ENCODE measurements at places on chromosomes 16 and 17.
A peak's percentile ranks its signal among the peaks of the same experiment; 100 is the strongest.

DNA sequence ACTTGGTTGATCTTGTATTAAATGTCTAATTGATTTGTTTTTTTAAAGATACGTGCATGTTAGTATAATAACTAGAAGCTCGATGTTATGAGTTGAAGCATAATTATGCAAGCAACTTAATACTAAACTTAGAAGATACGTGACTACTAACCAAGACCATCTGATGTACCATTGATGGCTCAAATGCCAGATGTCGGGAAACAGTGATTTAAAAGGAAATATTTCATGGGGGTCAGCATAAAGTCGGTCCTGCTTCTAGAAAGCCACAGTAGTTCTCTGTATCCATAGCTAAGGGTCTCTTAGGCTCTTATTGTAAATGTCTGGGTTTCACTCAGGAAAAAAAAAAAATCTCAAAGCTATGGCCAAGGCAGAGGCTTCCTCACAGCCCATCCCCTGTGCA lies 61.2 kb upstream of the RBFOX1 start:
- no peak for DNase-seq

DNA sequence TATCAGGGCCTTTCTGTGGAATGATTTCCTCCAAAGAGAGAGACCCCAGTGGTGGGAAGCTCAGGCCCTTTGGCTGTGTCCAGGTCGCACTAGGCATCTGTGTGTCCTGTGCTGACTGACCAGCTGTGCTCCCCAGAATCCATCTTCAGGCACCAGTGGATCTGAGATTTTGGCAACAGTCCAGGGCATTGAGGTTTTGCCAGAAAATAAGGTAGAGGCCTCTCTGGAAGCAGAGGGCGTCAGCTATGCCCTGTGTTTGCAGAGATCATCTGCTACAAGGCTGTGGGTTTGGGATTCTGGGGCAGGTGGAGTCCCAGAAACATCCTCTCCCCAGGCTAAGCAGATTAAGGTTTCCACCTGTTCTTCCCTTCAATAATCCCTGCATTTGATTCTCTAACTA lies 57.5 kb upstream of the TOB1 start:
- DNase-seq: no peak

- no peak for DNase-seq
Observed at GRCh38 chr17:1169221-1169928, 10.4 kb downstream of the ABR start.

GRCh38 chr17:33940769-33941370 lies 314.2 kb upstream of the CCL2 start:
- no peak for DNase-seq

- no peak for DNase-seq
Observed at GRCh38 chr17:80122926-80123505, 21.6 kb downstream of the GAA start.

DNA sequence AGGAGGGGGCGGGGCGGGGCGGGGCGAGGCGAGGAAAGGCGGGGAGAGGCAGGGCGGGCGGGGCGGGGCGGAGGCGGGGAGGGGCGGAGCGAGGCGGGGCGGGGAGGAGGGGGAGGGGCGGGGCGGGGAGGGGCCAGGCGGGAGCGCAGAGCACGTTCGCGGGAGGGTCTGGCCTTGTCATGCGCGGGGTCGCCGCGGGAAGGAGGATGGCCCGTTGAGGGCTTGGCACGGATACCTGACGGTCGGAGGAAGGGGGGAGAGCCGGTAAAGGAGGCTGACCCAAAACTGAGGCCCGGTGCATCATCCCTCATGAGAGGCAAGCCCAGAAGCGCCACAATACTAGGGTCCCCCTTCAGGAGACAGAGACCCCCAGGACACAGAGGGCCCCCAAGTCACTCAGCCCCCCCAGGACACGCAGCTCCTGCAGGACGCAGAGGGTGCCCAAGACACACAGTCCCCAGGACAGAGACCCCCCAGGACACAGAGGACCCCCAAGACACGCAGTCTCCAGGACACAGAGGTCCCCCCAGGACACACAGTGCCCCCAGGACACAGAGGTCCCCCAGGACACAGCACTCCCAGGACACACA lies 593 bp upstream of the WDR45B start:
- no peak for DNase-seq

DNA sequence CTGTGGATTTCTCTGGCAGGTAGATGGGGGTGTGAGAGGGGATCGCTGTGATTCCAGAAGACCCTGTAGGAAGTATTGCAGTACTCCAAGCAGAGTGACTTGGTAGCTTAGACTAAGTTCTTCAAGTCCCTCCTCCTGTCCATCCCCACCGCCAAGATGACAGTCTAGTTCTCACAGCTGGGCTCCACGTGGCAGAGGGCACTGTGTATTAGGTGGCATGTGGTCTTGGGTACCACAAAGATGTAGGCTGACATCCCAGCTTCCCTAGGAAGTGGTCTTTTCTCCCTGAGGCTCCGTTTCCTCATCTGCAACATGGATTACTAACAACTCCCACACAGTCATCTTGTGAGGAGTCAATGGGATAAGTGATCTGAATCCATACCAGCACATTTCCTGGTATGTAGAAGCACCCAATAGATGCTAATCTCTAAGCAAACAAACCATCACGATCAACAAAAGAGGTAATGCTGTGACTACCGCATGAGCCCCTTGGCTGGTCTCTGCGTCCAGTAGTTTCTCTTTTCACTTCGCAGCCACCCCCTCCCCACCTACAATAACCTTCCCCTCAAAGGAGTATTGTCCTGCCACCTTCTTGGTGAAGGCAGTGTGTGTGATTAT lies 349.1 kb upstream of the EEF2KMT start:
- DNase-seq: no peak

GRCh38 chr16:24838554-24839266 lies 7.1 kb upstream of the SLC5A11 start:
- DNase-seq: no peak

- no peak for DNase-seq
Observed at GRCh38 chr17:41972571-41973407, 6.2 kb downstream of the CNP start.

- no peak for DNase-seq
Observed at GRCh38 chr16:78502812-78503350, 403.4 kb downstream of the WWOX start.

- DNase-seq: no peak
Observed at GRCh38 chr16:77613095-77613494, 109.2 kb upstream of the NUDT7 start.

DNA sequence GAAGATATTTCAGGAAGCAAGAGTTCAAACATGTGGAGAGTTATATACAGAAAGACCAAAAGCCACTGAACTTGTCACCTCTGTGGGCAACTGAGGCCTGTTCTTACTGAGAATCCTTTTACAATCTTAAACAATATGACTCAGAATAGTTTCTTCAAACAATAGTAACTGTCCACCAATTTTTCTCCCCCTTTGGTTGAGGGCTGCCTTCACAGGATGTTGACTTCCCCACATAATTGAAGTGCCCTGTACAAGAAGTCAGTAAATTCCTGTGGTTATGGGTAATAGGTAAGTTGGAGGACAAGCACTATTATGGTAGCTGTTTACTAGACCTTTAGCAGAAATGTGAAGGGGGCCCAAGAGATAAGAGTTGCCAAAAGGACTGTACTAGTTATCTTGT lies 215.8 kb downstream of the CDH8 start:
- DNase-seq: no peak

GRCh38 chr16:50365791-50366575 lies 2.8 kb downstream of the BRD7 start:
- DNase-seq: no peak

DNA sequence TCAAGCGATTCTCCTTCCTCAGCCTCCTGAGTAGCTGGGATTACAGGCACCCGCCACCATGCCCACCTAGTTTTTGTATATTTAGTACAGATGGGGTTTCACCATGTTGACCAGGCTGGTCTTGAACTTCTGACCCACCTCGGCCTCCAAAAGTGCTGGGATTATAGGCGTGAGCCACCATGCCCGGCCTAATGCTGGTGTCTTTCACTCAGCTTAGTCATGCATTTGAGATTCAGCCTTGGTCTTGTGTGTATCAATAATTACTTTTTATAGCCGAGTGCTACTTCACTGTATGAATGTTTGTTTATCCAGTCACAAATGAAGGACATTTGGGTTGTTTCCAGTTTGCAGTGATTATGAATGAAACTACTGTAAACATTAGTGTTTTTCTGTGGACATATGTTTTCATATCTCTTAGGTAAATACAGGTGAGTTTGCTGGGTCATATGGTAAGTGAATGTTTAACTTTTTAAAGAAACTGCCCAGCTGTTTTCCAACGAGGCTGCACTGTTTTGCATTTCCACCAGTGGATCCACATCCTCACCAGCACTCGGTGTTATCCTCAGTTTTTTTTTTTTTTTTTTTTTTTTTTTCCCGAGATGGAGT lies 11.0 kb upstream of the PLCG2 start:
- DNase-seq: no peak

DNA sequence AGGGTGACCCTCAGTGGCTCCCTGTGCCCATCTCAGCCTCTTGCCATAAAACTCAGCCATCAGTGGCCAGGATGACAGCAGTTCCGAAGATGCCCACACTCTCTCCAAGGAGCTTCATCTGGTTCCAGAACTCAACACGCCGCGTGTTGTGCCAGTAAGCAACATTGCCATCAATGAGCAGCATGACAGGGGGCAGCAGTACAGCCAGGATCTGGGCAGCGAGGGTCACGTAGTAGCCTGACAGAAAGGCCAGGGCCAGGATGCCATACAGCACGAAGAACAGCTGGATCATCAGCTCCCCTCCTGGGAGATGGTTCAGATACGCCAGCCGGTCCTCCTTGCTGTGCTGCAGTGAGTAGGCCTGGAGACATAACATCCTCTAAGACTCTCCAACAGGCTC lies 2.9 kb downstream of the TMEM101 start:
- DNase-seq: no peak

- peak; percentile 83 for DNase-seq
Observed at GRCh38 chr17:39401412-39402243, at the start of gene FBXL20. Gene FBXL20, minus strand, starts transcription at chr17:39401626. Its CDS starts 224 bp downstream, at chr17:39401402.

- DNase-seq: no peak
Observed at GRCh38 chr16:19583665-19584300, 28.3 kb downstream of the VPS35L start.

GRCh38 chr17:60851181-60851580 lies 173.5 kb downstream of the BCAS3 start:
- no peak for DNase-seq

DNA sequence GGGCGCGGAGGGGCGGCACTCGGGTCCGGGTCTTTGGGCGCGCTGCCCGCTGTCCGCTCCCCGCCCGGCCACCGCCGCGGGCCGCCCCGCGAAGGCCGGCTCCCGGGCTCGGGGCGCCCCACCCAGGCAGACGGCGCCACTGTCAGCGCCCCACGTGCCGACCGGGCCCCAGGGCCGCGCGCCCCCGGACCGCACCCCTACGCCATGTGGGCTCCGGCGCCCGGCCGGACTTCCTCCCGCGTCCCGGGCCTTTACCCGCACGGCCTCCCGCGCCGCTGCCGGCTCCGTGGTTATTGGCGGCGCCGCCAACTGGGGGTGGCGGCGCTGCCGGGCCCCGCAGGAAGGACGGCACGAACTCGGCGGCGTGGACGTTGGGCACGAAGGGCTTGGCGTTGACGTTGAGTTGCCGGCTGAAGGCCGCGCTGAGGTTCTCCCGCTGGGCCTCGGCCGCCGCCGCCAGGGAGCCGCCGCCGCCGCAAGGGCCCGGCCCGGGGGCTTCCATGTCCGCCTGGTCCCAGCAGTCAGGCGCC lies 577 bp downstream of the GSPT1 start:
- peak; percentile 7 for DNase-seq

GRCh38 chr17:51647067-51647466 lies 386.7 kb downstream of the UTP18 start:
- DNase-seq: no peak

- no peak for DNase-seq
Observed at GRCh38 chr17:14334919-14335318, 34.0 kb downstream of the HS3ST3B1 start.

- no peak for DNase-seq
Observed at GRCh38 chr16:86466696-86467406, 43.5 kb upstream of the FOXF1 start.

DNA sequence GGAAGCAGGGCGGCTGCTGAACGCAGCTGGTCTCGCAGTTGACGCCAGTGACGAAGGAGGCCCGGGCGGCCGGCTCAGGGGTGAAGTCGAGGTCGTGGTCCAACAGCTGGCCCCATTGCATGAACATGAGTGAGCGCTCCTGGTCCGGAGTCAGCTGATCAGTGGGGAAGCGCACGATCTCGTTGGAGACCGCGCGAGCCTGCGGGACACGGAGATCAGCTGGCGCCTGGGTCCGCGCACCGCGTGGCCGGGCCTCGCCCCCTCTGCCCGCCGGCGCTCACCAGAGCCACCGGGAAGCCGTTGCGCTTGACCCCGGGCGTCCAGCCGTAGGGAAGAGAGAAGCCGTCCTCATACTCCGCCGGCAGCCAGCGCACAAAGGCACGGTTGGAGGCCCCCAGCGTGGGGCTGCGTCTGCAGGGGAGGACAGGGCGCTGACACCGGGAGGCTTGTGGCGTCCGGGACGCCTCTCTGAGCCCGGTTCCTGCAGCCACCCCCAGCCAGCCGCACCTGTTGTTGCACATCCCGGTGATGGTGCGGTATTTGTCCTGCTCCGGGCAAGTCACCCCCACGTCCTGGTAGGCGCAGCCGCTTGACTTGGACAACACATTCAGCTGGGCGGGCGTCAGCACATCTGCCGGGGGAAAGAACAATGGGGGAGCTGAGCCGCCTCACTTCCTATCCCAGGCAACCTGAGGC lies 1.6 kb downstream of the MPO start:
- DNase-seq: no peak

DNA sequence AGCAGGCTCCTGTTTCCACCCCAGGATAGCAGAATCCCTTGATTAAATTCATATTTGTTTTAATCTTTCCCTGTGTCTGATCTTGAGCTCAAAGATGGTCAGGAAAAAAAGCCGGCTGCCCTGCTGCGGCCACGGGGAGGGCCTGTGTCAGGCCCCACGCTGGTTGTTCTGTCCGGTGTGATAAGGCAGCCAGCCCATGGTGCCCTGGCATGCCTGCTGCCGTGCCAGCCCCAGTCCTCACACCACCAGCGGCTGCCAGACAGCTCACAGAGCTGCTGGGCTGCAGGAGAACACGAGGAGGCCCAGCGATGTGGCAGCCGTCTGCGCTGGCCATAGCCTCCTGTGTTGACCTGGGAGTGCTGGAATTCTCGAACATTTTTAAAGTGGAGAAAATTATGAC lies 34.7 kb upstream of the BRD7 start:
- DNase-seq: no peak

GRCh38 chr17:4588391-4588790 lies 4.1 kb downstream of the SMTNL2 start:
- DNase-seq: no peak

DNA sequence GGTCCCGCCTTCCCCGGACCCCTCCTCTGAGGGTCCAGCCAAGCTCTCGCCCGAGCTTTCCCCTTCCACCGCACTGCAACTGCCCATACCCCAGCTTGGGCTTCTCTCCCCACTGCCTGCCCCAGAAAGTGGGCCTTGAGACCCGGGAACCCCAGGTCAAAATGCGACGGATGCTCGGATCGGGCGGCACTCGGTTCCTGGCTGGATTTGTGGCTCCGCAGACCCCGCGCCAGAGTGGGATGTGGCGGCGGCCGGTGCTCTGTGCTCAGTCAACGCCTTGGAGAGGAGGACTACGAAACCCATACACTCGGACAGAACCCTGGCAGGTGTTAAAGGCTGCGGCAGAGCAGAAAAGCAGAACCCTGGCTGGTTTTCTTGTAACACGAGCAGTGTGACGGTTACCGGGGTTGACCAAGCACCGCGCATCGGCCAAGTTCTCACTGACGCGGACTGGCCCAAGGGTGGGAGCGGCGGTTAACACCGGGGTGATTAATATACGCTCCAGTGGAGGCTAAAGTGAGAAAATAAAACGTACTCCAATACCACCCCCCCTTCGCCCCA lies 885 bp upstream of the SLFN13 start:
- DNase-seq: no peak

- DNase-seq: no peak
Observed at GRCh38 chr17:70100983-70101382, 26.0 kb downstream of the KCNJ16 start.

Measured in activated CD8-positive, alpha-beta memory T cell treated with anti-CD3 and anti-CD28 coated beads for 1 hour (primary cell).